ENCODE measurements at places on chromosomes 3 and 15.

- DNase-seq: no peak
Measured at GRCh38 chr3:152550284-152550683, 281.6 kb downstream of the MBNL1 start.

- no peak for DNase-seq
Measured at GRCh38 chr3:58055314-58055713, 47.1 kb downstream of the FLNB start.

- no peak for DNase-seq
Measured at GRCh38 chr15:98043160-98044014, 82.9 kb downstream of the ARRDC4 start.

- DNase-seq: peak; percentile 93
Measured at GRCh38 chr3:99394831-99395778, 243.3 kb upstream of the COL8A1 start.

- no peak for DNase-seq
Measured at GRCh38 chr15:54829821-54830220, 366.9 kb downstream of the RSL24D1 start.

DNA sequence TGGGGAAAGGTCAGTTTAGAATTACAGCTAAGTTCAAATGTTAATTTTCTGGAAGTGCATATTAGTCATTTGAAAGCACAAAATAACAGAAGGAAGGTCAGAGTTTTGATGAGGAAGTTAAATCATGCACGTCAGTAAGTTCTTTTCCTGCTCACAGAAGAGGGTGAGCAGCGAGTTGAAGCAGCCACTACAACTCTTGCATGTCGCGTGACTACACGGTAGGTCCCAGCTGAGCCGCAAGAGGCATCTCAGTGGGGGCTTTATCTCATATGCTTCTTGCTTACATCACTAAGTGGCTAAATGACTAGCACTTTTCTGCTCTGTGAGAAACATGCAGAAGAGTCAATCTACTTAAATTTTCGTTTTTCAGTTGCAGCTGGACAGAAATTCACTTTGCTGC is 21.3 kb upstream of the SEC62 start:
- no peak for DNase-seq

GRCh38 chr15:40323953-40324937 is 753 bp downstream of the INAFM2 start:
- DNase-seq: no peak

GRCh38 chr15:81968691-81969090 is 77.1 kb downstream of the MEX3B start:
- no peak for DNase-seq

- DNase-seq: peak; percentile 47
Measured at GRCh38 chr15:57255751-57256341, 120.5 kb upstream of the CGNL1 start.

DNA sequence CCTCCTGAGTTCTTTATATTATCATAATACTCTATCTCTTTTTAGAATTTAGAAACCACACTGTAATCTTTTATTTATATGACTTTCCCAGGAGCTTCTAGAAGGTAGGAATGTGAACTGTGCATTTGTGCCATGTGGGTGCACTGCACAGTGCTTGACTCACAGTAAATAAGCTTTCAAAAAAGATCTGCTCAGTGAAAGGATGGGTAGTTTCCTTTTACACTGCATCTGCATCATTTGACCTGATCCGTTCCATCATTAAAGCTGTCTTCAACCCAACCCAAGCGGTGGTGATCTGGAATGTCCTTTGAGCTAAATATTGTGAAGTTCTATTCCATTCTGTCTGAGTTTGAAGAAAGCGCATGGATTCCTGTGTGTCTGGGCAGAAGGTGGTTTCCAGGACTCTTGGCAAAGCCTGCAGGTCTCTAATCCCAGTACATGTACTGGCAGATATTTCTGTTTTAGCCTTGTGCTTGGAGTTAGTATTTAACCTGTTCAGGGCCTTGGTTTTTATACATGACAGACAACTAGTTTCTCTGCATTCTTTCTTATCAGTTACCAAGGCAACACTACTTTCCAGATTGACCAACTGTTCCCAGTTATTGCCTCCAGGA is 96.7 kb downstream of the DHX30 start:
- DNase-seq: peak; percentile 61

DNA sequence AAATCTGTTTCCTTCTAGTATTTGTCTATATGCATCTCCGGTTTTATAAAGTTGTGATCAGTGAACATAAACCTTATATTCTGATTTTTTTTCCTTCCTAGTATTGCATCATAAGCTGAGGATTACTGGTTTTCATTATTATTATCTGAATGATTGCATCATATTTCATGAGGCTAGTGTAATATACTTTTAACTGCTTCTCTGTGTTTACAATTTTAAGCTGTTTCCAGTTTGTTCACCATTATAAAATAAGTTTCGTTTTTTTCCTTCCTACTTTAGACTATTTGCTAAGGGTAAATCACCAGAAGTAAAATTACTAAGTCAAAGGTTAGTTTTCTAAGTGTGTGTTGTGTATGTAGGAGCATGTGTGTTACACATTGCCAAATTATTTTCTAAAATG is 20.2 kb downstream of the SEMA6D start:
- peak; percentile 51 for DNase-seq

- no peak for DNase-seq
Measured at GRCh38 chr15:32918547-32918946, 200.7 kb downstream of the GREM1 start.

DNA sequence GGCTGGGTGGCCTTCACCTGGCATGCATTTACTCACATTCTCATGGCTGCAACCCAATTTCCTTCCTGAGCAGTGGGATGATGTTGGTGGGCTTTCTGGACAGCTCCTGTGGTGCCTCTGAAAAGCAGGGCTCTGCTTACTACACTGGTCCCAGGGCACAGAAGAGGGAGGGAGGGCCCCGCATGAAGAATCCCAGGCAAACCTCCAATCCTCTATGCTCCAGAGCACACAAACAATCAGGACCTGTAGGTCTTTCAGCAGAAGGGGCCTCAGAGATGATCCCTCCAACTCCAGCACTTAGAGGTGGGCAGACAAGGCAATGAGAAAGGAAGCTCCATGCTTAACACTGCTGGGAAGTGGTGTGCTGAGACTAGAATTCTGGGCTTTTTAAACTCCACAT is 231.7 kb upstream of the ICE2 start:
- DNase-seq: no peak

DNA sequence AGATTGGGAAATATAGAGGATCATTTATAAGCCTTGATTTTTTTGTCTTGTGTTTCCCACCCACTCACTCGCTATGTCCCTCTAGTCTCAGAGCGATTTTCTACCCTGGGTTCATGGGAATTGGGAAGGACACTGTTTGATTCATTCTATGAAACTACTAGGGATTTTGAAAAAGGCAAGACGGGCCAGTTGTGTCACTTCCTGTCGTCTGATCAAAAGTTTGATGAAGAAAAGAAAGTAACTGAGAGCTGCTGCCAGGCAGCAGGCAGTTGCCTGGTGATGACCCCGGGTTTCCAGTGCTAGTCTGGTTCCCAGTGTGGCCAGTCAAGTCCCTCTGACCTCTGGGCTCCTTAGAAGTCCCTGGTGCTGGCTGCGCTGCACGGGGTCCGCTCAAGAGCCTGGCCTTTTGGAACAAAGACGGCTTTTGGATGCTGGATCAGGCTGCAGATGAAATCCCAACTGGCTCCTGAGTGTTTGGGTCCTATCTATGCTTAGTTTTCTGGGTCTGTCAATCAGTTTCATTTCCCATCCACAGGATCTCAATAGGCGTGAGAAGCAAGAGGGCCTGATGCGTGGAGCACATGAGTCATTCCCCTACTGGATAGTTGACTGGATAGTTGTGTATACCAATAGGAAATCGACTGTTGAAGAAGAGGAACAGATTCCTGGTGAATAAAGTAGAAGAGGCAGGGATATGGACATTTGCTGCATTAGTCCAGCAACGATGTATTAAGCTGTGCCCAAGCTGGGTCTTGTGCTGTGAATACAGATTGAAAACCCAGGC is 89.7 kb downstream of the EEFSEC start:
- no peak for DNase-seq

DNA sequence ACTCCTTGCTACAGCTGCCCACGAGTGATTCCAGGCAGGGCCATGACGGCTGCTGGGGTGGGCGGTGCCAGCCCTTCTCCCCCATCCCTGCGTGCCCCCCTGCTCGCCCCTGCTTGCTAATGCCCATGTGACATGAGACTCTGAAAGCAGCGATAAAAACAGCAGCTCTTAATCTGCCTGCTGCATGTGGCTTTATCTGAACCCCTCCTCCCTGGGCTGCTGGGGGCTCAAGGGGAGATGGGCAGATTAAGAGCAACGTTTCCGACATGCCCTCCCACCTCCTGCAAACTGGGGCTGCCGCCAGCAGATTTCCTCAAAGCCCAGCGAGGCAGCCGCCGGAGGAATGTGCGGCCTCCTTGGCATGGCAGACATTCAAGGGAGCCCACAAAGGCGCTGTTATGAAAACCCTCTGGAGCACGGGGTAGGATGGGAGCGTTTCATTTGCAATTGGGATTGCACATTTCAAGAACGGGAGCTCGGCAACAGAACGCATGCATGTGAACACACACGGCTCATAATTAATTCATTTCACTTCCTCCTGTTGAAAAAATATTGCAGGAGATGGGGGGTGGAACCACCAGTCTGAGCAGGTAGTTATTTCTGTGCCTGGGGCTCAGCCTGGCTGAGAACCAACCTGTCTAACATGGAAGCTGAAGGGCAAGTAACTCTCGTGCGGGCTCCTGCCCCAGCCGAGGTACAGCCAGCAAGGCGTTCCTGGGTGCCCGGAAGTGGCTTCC is 504.2 kb upstream of the PROK2 start:
- peak; percentile 96 for DNase-seq

DNA sequence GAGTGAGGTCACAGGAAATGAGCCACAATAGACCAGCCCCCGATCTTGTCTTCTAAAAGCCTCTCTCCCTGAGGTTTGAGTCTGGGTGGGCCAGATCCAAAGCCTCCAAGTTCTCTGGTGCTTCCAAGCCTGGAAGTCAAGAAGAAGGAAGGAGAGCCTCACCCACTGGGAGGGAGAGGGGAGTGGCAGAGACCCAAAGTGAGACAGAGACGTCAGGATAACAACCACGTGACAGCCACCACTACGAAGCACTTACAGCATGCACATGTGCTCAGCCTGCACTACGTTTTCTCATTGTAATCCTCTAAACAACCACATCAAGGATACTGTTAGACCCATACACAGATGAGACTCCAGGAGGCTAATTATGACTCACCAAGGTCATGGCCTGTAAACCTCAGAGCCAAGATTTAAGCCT is 197.3 kb upstream of the LINGO1 start:
- peak; percentile 95 for DNase-seq

DNA sequence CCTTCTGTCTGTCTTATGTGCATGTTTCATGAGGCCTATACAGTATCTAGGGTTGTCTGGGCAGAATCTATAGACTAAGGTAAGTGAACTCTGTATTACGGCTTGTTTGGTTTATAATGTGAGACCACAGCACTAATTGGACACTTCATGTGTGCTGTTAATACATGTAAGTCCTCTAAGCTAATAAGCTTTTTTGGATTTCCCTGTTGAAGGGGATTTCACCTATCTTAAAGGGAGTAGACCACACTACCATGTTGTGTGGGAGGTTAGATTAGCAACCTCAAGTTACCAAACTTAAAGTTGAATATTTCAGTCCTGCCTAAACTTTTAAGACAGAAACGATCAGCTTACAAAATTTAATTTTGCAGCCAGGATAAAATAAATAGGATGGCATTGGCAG is 189.8 kb upstream of the GOLIM4 start:
- no peak for DNase-seq

DNA sequence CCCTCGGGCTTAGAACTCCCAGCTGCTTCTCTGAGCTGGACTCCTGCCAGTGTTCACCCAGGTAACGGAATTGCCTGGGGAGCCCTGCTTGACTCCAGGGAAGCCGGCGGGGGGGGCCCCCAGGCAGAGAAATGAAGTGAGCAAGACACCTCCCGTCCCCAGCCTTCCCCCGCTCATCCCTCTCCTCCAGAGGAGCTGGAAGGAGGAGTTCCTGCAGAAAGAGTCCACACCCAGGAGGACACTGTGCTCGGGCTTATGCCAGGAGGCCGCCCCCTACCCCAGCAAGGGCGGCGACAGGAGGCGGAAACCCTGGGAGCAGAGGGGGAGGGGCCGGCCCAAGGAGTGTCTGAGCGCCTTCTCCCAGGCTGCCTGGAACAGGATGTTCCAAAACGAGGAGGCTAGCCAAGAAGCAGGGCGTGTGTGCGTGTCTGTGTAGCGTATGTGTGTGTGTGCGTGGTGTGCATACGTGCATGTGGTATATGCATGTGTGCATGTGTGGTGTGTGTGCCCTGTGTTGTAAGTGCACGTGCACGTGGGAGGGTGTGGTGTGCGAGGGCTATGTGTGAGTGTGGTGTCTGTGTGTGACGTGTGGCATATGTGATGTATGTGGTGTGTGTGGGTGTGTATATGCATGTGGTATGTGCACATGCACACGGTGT is 511.3 kb downstream of the SHQ1 start:
- DNase-seq: peak; percentile 80

DNA sequence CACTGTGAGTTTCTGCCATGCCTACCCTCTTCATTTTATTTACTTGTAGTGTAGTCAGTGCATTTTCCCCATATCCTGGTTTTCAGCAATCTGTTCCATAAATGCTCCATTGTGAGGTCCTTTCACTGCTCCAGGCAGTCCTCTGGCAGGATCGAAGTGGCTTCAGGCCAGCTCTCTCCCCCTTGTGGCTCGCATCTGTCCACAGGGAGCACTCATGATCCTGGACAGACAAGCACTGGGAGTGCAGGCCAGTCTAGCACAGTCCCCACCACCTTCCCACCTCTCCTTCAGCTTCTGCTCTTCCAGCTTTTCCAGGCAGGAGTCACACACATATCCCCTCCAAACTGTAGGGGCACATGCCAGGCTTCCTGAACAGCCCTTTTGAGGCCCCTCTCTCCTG is 173.6 kb downstream of the PPM1L start:
- no peak for DNase-seq

GRCh38 chr3:10291641-10292040 is 1.1 kb downstream of the GHRL start:
- DNase-seq: no peak

DNA sequence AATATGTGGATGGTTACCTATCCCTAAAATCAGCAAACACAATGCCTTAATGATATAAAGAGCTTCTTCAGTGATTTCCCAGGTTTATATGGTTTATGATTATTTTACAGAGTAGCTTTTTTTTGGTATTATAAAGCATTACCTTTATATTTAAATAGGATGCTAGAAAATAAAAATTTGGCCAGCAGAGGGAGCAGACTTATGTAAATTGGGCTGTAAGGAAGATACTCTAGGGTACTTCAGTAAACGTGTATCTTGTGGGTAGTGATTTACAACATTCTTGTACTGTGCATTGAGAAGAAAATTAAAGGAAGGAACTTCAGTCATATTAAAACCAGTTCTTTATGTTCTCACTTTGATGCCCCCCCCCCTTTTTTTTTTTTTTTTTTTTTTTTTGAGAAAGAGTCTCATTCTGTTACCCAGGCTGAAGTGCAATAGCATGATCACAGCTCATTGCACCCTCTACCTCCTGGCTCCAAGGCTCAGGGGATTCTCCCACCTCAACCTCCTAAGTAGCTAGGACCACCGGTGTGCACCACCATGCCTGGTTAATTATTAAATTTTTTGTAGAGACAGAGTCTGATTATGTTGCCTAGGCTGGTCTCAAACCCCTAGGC is 167.9 kb downstream of the BBX start:
- DNase-seq: peak; percentile 73

- DNase-seq: no peak
Measured at GRCh38 chr15:83992324-83993031, 243.1 kb upstream of the GOLGA6L4 start.

- peak; percentile 55 for DNase-seq
Measured at GRCh38 chr3:40741729-40742128, 217.0 kb downstream of the ZNF621 start.

Measured in amniotic epithelial cell (primary cell).